ENCODE measurements at places on chromosomes 13 and 19.

GRCh38 chr19:39599116-39599515, 3.2 kb upstream of the LGALS13 start:
- peak; percentile 4 for DNase-seq

DNA sequence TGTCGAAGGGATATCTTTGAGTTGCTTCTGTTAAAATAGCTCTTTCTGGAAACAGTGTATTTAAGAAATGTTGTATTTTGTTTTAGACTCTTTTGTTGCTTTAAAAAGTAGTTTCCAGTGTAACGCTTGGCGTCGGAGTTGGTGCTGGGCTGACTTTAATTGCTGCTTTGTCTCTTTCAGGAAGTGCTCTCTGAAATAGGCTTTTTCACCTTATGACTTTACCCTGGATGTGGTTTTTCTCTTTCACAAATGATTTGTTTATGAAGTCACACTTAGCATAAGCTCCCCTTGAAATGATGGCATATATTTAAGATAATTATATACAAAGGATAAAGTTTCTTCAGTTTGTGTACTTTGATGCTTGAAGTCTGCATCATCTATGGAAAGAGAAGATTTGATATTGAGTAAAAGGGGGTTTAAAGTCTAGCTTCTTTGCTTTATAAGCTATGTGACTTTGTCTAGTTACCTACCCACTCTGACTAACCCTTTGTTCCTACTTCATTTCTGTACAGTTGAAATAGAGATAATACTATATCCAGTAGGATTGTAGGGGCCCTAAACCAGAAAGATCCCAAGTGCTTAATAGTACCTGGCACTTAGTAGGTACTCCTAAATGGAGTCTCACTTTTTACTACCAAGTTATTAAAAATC, at the start of gene GPR18:
Gene GPR18 (minus strand): TSS at position 170 of the 651 bp plus-strand sequence. CDS start 2,507 bp downstream, outside the sequence.
- DNase-seq: no peak

DNA sequence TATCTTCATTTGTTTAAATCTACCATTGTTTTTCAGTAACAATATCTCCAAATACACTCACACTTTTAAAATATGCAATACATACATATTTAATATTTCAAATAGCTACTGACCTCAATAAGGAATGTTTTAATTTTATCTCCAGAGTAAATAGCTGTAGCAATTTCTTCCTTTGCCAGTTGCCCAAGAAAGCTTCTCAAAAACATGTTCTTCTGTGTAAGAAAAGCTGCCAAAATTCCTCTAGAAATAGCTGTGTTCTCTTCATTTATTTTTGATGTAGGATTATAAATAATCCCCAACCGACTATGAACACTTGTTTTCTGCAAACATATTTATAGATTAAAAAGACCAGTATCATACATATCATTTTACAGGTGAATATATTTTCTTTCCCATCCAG, 150.5 kb downstream of the UGGT2 start:
- no peak for DNase-seq

DNA sequence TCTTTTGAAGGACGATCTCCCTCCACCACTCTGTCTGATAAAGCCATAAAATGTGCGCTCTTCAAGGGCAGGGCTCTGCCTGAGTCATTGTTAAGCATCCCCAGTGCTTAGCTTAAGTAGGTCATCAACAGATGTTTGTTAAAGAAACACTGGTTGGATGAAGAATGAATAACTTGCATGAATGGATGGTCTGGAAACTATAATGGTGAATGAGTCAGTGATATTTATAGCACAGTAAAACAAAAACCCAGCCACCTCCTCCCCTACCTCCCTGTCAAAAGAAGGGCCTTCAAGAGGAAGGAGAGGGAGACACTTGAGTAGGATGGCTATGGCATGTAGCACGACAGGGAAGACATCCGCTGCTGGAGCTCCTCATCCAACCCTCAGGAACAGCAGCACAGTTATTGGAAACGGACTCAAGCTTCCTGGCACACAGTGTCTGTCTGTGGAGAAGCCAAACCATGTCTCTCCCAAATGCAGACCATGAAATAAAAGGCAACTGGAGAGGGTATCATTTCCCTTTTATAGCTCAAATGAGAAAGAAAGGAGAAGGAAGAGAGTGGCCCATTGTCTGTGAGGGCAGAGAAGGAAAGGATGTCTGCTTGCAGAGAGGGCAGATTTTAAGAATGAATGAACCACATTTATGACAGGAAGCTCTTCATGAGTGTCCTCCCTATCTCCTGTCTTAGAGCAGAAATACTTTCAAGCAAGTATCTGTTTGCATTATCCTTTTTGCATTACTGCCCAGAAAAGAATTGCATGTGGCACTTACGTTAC, 183.5 kb upstream of the UBL3 start:
- DNase-seq: no peak

GRCh38 chr19:18795540-18795939, 4.4 kb upstream of the COMP start:
- DNase-seq: no peak

DNA sequence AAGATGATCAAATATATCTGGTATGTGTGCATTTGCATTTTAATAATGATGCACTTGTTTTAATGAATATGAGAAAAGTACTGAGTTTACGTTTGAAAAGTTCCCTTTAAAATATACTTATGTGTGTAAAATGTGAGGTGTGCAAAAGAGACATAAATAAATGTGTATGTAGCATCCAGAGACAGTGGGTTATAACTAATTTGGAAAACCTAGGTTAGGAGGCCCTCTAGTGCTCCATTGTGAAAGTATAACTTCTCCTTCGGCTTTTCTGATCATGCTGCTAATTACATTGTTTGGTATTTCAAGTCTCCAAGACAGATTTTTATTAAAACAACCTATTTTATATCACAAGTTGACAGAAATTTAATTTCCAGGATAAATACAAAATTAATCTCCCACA, 30.1 kb downstream of the SCEL start:
- no peak for DNase-seq

- no peak for DNase-seq
Measured at GRCh38 chr19:33366127-33366526, 7.4 kb upstream of the CEBPG start.

- no peak for DNase-seq
Measured at GRCh38 chr13:106649495-106649894, 81.6 kb upstream of the ARGLU1 start.

DNA sequence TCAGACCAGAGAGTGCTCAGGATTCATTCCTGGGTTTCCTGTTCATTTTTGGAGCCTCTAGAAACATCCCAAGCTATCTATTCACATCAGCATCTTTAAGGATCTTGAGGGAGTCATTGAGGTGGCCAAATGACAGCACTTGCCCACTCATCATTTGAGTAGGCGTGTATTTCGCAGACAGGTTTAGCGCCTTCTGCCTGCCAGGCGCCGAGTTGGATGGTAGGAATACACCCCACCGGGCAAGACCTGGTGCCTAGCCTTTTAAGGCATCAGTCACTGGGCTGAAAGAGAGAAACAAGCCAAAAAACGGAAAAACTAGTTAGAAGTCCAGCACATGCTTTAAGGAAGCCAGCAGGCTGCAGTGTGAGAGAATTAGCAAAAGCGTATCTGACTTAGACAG, 33.8 kb downstream of the PEX11G start:
- DNase-seq: no peak

DNA sequence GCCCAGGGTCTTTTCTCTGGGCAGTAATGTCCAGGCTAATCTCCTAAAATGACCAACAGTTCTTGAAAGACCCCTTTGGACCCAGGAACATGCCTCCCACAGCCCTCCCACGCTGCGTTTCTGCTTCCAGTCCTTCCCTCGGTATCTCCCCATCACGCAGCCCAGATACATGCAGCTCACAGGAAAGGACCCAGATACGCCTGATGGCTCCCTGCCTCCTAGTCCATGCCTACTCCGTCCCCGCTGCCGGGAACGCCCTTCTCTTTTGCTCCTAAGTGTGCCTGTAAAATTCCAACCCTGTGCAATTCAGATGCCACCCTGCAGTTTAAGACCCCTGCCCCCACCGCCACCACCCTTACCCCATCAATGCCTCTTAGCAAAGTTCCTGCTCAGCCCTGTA, 778 bp downstream of the MUC16 start:
- DNase-seq: no peak

GRCh38 chr13:113123226-113124201, 915 bp downstream of the F10 start:
- no peak for DNase-seq

GRCh38 chr13:103287659-103288058, 221.4 kb upstream of the SLC10A2 start:
- no peak for DNase-seq

GRCh38 chr13:50085063-50085462, 69.8 kb downstream of the KCNRG start:
- DNase-seq: no peak

DNA sequence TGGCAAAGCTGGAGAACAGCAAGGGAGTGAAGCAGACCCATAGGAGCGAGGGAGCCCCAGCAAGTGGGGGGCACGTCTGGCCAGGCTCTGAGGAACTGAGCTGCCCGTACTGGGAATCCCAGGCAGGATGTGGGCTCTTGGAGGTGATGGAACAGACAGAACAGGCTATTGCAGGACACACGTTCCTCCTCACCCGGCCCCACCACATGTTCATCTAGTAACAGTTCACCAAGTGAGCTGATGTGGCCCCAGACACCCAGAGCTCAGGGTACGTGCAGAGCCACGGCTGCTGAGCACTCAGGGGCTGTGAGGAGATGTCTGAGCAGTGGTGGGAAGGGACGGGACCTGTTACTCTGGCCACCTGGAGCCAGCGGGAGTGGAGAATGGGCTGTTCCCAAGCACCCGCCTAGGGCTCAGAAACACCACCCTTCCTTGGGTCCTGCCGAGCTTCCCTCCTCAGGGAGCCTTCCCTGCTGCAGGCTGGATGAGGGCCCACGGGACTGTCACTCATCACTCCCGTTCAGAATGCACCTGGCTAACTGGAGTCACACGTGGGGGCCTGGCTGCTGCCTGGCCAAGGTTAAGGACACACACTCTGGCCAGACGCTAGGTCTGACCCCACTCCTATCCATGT, 18.4 kb downstream of the ELL start:
- DNase-seq: no peak

GRCh38 chr13:73228546-73228945, 169.7 kb downstream of the KLF5 start:
- DNase-seq: no peak

DNA sequence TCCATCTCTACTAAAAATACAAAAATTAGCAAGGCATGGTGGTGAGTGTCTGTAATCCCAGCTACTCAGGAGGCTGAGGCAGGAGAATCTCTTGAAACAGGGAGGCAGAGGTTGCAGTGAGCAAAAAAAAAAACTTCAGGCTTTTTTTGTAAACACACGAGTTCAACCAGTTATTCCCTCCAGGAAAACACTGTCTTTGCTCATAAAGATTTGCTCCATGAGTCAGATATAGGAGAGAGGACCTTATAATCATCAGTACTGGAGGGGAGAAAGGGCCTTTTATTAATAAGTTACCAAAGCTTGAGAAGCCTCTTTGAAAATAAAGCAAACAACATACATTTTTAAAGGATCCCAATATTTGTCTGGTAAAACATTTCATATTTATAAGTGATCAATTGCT, 110.7 kb downstream of the EFNB2 start:
- no peak for DNase-seq

DNA sequence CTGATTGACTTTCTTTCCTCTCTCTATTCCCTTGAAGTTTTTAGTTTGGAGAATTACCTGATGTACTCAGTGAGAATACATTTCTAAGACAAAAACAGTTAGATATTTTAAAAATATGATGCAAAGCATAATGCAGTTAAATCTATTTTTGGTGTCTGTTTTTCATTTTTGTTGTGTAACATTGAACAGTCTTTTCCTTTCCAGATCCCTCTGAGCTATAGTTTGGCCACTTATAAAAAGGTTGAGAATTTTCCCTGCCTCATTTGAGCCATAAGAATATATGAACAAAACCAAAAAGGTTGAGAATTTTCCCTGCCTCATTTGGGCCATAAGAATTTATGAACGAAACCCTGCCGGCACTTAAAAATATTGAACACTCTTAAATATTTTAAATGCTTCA, 57.0 kb upstream of the IPO5 start:
- no peak for DNase-seq

Data from stimulated activated CD4-positive, alpha-beta T cell treated with anti-CD3 and anti-CD28 coated beads, Interleukin-1b, Interleukin-23, amount 100 ng/mL, for 4 hours (primary cell).